ENCODE measurements at places on chromosomes 11 and 22. TPM values are rescaled to one million over a fixed set of nuclear protein-coding genes. Genes with fewer than 3 reads are reported as not detected.

The PRG2 gene
- total RNA-seq = not detected

- H3K27ac ChIP-seq = peak overlapping the region; percentile 98
- peak overlapping the region; percentile 96 for H3K4me3 ChIP-seq
- H3K27me3 ChIP-seq = no peaks in the 10 kb centered on the region
- no peaks in the 10 kb centered on the region for H3K36me3 ChIP-seq
These were observed 2.1 kb downstream of the CERK start for GRCh38 chr22:46735747-46736608.

DNA sequence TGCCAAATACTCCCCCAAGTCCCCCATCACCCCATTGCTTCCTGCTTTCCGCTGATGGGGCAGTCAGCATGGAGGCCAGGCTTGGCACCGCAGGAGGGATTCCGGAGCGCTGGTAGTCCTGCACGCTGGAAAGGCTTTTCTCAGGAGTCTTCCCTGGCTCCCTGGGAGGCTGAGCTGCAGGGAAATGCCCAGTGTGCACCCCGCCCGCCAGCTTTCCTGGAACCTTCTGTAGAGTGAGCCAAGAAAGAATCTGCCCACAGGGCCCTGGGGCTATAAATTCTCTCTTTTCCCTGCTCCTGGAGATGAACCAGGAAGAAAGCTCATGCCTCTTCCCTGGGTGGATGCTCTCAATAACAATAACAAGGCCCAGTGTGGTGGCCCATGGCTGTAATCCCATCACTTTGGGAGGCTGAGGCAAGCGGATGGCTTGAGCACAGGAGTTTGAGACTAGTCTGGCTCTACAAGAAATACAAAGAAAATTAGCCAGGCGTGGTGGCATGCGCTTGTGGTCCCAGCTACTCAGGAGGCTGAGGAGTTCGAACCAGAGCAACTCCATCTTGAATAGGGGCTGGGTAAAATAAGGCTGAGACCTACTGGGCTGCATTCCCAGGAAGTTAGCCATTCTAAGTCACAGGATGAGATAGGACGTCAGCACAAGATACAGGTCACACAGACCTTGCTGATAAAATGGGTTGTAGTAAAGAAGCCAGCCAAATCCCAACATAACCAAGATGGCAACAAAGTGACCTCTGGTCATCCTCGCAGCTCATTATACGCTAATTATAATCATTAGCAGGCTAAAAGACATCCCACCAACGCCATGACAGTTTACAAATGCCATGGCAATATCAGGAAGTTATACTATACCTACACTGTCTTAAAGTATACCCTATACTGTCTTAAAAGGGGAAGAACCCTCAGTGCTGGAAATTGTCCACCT lies 46.4 kb upstream of the FTH1 start:
- H3K36me3 ChIP-seq = no peaks in the 10 kb centered on the region
- H3K4me3 ChIP-seq = no peak overlapping the region
- no peak for DNase-seq
- no peaks in the 10 kb centered on the region for H3K27me3 ChIP-seq

The PARVB gene
- total RNA-seq = 155 TPM

The OR51B4 gene
- not detected for total RNA-seq

The MEN1 gene
- 8.7 TPM for total RNA-seq

The MS4A7 gene
- 13.1 TPM for total RNA-seq
